ENCODE measurements at places on chromosomes 6 and 20.

DNA sequence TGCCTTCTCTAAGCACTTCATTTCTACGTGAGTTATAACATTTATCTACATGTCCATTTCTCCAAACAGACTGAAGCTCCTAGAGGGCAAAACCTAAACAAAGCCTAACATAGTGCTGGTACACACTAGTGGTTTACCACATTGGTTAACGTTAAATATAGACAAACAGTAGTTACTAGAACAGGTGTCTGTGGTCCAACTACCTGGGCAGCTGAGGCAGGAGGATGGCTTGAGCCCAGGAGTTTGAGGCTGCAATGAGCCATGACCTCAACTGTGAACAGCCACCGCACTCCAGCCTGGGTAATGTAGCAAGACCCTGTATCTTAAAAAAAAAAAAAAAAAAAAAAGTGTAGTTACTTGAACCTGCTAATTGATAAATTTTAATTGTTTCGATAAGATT lies 26.5 kb downstream of the PTPRK start:
- DNase-seq, result no peak

DNA sequence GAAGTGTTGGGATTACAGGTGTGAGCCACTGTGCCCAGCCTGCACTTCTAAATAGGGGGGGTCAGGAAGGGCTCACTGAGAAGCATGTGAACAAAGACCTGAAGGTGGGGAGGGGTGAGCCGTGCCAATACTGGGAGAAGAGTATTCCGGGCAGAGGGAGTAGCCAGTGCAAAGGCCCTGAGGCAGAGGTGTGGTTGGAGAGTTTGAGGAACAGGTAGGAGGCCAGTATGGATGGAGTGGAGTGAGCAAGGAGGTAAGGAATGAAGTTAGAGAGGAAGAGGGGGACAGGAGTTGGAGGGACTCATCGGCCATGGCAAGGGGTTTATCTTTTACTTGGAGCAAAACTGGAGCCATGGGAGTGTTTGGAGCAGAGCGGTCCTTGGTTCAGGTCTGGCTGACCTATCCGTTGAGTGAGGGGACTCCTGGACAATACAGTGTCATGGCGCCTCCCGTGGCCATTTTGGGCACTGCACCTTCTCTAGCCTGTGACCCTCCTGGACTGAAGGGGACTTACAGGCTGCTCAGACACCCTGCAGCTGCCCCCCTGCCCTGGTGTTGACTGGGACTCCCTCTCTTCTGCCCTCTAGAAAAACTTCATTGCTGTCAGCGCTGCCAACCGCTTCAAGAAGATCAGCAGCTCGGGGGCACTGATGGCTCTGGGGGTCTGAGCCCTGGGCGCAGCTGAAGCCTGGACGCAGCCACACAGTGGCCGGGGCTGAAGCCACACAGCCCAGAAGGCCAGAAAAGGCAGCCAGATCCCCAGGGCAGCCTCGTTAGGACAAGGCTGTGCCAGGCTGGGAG lies 12.1 kb downstream of the FOXS1 start:
- DNase-seq, result peak; percentile 71

DNA sequence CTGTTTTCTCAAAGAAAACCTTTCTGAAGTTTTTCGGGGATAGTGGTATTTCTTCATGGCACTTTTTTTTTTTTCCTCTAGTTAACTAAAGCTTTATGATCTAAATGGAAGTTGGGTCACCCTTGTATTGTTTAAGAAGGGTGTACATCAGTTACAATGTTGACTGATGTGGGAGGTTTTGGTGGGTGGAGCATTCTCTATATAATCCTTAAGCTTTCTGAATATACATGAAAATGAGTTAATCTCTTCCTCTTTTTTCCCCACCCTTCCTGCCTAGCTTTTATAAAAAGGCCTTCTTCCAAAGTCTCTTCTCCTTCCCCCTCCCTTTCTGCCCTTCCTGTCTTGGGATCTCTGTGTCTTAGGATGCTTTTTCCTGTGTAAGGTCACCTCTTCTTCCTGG lies 47.2 kb downstream of the DHX35 start:
- DNase-seq, result no peak

DNA sequence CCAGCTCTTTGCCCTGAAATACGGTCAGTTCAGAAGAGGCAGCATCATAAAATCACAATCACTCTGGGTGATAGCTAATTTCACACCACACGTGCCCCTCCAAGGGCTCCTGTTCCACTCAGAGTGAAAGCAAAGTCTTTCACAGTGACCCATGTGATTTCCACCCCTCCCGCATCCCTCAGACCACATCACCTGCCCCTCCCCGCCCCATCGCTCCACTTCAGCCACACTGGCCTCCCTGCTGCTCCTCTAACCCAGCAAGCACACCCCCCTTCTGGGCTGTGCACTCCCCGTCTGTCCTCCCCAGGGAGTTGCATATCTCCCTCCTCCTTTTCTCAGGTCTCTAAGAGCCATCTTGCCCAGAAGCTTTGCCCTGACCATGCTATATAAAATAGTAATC lies 74.5 kb downstream of the PSMG4 start:
- no peak for DNase-seq

GRCh38 chr6:154614101-154614500 lies 103.6 kb upstream of the CNKSR3 start:
- no peak for DNase-seq

- peak; percentile 95 for DNase-seq
Measured at GRCh38 chr20:57810511-57811373, 100.9 kb upstream of the PMEPA1 start.

GRCh38 chr6:51301962-51302361 lies 483.3 kb downstream of the TFAP2B start:
- DNase-seq, result no peak

GRCh38 chr6:45553730-45554344 lies 176.1 kb upstream of the SUPT3H start:
- no peak for DNase-seq
